ENCODE measurements at places on chromosomes 6 and 20. TPM values are rescaled to one million over a fixed set of nuclear protein-coding genes. Genes with fewer than 3 reads are reported as not detected.

DNA sequence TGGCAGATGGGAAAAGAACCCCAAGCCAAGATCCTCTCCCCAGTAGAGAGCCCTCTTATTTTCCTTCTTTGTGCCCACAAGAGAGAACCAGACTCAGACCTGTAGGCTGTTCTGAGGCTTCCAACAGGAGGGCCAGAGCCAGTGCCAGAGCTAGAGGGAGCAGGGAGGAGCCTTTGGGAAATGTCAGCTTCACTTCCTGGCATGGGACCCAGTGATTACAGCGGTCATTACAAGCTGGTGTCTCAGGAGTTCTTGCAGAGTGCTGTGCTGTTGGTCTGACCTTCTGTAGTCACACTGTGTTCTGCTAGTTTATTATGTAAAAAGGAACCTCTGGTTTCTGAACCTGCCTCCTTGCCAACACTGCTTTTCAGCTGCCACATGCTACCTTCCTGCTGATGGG, 38.9 kb downstream of the STK35 start:
- DNase-seq, result no peak

GRCh38 chr20:44172572-44172950, 14.4 kb downstream of the JPH2 start:
- DNase-seq, result no peak

DNA sequence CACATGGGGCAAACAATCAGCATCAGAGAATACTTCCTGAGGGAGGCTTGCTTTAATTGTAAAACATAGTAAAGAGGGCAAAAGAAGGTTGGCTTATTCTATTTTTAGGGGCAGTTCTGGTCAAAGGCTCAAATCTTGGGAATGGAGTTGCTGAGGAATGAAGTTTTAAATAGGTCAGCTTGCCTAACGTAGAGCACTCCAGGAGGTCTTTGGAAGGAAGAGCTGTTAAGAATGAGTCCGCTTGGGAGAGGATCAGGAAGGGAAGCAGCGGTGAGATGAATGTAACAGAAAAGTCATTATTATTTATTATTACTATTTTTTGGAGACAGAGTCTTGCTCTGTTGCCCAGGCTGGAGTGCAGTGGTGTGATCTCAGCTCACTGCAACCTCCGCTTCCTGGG, 108.7 kb downstream of the ZFAND3 start:
- no peak for DNase-seq

DNA sequence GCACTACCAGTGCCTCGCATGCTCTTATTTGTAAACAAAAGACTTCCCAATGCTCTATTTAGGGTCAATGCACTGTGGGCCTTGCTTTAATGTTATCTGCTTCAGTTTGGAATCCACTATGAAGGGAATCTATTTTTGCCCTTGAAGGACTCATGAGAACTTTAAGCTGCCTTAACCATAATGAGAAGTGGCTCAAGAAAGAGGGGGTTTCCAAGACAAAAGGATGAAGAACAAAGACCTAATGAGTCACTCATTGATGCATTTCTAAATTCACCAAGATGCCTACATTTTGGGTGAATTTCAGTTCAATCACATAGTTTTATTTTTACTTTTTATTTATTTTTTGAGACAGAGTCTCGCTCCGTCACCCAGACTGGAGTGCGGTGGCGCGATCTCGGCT, 228.2 kb downstream of the LY86 start:
- DNase-seq, result no peak

- no peak for DNase-seq
These were observed 2.4 kb upstream of the SLC52A3 start for GRCh38 chr20:770691-771090.

GRCh38 chr20:18166241-18166881, 28.7 kb downstream of the KAT14 start:
- no peak for DNase-seq

The DHX16 gene
- total RNA-seq, result 35.8 TPM

The BANF2 gene
- not detected for total RNA-seq

The MOXD1 gene
- total RNA-seq, result 12.8 TPM
